HT1080 (cell line): ENCODE measurements at places on chromosomes 2 and 18.

DNA sequence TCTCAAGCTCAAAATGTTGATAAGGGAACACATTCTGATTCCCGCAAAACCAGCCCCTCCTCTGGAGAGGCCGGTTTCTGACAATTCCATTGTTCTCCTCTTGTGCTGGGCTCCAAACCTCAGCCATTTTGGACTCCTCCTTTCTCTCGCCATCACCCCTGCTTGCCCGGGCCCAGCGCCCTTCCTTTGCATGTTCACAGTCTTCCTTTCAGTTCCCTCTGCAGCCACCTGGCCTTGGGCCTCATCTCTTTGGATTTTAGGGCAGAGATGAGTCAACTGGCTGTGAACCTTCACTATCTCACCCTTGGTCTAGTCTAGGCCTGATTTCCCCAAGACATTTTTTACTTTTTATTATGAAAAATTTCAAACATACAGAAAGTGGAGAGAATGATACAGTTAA is 155.9 kb upstream of the MAP3K20 start:
- no peak for DNase-seq

DNA sequence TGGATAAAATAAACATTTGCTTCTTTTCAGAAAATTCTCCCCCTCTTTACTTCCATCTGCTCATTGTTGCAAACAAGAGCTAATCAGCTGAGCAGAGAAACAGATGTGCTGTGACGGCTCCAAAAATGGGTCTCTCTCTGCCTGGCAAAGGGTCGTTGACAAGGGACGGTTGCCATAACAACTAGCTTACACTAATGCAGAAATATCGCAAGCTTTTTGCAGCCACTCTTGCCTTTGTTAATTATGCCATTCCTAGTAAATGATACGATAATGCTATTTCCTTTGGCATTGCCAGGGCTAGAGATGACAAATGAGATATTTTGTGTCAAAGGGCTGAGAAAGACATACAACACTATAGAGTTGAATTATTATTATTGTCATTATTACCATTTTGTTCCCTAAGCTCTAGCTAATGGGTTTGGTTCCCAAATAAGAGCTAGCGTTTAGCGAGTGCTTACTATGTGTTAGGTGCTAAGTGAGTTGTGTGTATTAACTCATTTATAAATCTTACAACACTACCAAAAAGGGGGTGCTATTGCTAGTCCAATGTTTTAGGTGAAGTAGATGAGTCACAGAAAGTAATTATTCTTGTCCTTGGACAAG is 46.8 kb downstream of the MYO3B start:
- DNase-seq = no peak

GRCh38 chr2:171244970-171245782 is 84.5 kb upstream of the TLK1 start:
- DNase-seq = peak; percentile 41

DNA sequence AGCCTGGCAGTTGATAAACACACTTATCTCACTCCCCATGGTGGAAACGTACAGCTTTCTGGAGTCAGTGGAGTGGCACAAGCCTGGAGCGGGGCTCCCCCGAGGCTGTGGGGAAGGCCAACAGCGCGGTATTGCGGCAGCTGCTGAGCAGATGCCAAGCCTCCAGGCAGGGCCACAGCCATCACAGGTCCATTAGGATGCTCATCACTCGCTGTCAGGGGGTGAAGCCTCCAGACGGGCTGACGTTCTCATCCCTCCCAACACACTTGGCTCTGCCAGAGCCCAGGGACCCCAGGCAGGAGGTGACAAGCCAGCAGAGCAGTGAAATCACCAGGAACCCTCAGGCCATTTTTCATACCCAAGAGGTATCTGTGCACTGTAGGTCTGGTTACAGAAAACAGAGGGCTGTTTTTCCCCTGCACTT is 529.2 kb upstream of the KLHL29 start:
- no peak for DNase-seq

DNA sequence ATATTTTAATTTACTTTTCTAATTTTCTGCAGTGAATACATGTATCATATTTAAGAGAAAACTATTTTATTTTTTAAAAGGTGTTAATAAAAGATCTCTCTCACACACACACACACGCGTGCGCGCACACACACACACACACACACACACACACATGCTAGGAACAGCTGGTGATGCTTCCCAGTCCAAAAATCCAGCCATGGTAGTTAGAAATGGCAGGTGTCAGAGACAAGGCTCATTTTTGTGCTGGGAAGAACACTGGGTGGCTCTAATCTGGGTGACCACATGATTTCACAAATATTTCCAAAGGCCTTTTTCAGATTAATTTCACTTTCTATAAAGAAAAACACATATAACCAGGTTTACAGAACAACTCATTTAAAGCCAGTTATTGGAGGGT is 104.5 kb upstream of the NCK2 start:
- DNase-seq = no peak

- no peak for DNase-seq
Observed at GRCh38 chr2:218235017-218235416, 18.0 kb downstream of the ARPC2 start.

GRCh38 chr2:20241973-20242726 is 17.2 kb upstream of the SDC1 start:
- no peak for DNase-seq

DNA sequence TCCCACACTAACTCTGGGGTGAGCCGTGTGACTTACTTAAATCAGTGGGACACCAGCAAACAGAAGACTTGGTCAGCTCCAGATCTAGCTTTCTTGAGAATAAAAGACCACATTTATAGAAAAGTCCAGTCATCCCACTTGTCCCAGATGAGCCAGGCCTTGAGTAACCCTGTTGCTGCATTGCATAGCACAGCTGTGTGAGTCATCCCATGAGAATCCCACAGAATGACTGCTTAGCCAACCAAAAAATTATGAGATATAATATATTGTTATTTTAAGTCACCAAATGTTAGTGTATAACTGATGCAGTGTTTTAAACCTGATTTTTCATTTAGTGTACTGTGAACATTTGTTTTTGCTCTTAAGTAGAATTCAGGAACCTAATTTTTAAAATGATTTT is 94.2 kb upstream of the FSHR start:
- peak; percentile 93 for DNase-seq

GRCh38 chr2:113266431-113266830 is 12.3 kb downstream of the PAX8 start:
- no peak for DNase-seq

DNA sequence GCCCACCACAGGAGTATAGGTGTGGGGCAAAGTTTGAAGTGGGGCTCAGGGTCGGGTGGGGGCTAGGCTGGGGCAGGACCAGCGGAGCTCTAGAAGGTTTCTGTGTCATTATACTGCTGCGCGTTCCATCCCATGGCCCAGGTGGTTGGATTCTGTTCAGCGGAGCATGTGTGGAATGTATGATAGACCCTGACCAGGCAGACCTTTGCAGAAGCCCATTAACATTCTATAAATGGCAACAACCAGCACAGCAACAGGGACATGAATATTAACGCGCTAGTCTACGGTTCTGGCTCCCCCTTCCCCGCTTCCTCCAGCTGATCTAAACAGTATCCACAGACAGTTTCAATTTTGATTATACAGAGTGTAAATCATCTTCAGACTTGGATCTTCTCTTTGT is 4.1 kb upstream of the PRKCE start:
- DNase-seq = no peak

DNA sequence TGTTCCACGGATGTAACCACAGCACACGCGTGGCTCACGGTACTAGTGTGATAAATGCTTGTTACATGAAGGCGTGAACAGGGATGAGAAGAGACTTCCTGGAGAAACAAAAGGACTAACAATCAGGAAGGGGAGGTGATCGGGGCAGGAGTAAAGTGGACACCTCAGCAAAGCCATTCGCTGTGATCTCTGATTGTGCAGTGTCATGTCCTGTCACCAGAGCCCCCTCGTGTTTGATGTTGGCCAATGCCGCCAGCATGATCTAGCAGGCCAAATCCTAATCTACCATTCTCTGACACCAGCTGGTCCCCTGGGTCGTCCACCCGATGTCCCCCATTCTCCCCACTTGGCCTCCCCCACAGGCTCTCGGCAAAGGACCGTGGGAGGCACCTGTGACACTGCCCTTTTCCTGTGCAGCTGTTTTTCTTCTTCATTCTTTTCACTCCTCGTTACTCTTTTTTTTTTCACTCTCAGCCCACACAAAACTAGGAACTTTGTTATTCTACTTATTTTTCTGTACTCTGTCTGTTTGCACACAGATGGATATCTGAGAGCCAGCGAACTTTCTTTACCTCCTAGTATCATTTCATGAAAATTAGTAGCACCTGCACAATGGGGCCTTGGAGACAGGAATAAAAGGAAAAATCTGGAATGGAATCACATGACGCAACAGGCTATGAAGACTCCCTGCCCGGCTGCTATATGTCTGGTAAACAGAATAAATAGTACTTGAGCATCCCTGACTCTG is 146.8 kb downstream of the TGIF1 start:
- DNase-seq = peak; percentile 43
